Activated CD8-positive, alpha-beta memory T cell treated with anti-CD3 and anti-CD28 coated beads for 1 hour (primary cell): ENCODE measurements at places on chromosomes 1 and 21.

- no peak for DNase-seq
Measured at GRCh38 chr1:94265011-94265422, 27.6 kb upstream of the ARHGAP29 start.

DNA sequence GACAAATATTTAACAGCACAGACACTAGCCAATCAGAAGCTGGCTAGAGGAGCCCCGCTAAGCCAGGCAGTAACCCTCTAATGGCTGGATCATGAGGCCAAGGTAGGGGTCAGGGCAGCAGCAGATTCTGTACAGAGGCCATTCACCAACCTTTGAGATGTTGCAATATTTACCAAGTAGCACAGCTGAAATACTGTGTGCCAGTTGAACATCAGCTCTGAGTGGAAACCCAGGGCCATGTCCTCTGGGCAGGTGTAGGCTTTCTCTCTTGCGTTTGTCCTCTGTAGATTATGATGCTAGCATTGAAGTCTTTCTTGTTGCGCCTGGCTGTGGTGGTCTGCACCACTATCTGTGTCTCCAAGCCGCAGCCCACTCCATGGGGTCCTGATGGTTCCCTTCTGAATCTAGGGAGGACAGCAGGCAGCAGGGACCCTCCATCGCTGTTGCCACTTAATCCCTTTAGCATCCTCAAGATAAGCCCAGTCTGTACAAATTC, 2.5 kb upstream of the COG2 start:
- no peak for DNase-seq

GRCh38 chr1:192376374-192376773, 59.6 kb downstream of the RGS21 start:
- no peak for DNase-seq

GRCh38 chr1:214259353-214259977, 21.5 kb upstream of the SMYD2 start:
- DNase-seq: no peak

DNA sequence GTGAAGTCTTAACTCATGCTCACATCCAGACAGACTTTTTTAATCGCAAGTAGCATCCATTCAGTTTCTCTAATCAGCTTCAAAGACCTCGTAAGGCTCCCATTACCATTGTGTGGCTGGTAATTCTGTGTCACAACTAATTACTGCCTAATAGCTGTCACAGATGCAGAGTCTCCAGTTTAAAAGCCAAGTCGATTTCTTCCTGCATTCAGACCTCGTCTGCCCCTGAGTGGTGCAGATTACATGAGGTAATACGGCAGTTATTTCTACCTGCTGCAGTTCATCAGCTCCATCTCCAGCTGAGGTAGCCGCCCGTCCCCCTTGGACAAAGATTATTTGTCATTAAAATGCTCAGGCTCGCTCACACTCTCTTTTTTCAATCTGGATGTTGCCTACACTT, 34.4 kb upstream of the OLIG2 start:
- no peak for DNase-seq

GRCh38 chr1:47843059-47843458, 154.1 kb downstream of the TRABD2B start:
- DNase-seq: no peak

DNA sequence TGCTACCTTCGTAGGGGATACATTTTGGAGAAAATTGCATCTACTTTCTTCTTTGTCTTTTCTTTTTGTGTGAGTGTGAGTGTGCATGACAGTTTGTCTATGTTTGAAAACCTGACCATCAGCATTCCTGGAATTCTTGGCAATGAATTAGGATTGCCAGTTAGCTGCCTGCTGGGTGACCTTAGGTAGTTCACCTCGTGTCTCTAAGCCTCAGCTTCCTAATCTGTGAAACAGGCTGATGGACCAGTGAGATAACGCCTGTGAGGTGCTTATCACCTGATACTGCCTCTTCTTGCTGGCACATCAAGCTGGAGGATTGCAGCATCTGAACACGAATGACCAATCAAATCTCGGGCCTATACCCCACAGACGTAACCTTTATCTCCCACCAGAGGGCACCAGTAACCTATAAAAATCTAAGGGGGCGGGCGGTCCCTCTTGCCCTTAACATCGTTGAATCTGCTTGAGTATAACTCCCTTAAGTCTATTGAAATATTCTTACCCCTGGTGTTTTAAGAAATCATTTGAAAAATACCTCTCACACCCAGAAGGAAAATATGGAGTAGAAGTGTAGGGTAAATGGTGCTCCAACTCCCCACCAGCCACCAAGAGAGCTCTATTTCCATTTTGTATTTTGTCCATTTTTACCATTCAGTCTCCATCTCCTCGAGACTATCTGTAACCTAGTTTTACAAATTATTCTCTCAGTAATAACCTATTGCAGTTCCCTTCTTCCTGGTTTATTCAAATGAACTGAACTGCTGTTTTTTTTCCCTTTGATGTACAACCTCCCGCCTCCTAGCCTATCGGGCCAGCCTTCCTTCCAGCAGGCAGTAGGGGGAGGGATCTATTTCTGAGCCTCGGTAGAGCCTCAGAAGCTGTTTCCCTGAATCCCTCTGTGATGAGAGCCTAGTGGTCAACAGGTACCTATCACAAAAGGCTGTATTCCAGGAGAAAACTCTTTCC, 49.7 kb downstream of the MDM4 start:
- DNase-seq: peak; percentile 24

- DNase-seq: peak; percentile 30
Measured at GRCh38 chr1:28887419-28887834, 26.9 kb upstream of the EPB41 start.

GRCh38 chr1:67941155-67941554, 107.9 kb upstream of the GNG12 start:
- no peak for DNase-seq

GRCh38 chr1:91513160-91513559, 12.5 kb downstream of the CDC7 start:
- DNase-seq: no peak

DNA sequence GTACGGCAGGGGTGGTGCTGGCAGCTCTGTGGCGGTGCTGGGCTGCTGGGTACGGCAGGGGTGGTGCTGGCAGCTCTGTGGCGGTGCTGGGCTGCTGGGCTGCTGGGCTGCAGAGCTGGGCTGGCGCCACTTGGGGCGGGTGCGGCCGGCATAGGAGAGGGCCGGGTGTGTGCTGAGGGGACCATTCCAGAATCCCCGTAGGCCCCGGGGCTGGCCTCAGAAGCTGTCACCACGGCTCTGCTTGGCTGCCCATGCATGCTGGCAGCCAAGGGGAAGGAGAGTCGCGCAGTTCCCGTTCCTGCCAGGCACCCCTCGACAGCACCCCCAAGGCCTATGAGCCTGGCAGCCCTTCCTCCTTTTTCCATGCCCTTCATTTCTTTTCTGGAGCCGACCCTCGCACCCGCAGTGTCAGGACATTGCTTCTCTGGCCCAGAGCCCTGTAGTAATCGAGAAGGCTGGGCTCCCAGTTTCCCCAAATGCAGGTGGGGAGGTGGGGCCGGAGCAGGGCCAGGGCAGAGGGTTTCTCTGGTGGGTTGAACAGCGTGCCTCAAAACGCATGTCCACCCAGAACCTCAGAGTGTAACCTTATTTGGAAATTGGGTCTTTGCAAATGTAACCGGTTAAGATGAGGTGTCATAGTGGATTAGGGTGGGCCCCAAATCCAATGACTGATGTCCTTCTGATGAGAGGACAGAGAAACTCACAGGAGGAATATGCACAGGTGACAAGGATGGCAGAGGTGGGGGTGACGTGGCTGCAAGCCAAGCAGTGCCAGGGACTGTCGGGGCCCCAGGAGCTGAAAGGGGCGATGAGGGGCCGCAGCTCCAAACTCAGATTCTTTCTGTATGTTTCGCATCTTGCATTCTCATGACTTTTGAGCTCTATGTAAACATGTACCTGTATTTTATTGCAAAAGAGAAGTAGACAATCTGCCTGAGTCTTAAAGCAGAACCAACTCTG, 71.0 kb upstream of the ACTRT2 start:
- DNase-seq: no peak

DNA sequence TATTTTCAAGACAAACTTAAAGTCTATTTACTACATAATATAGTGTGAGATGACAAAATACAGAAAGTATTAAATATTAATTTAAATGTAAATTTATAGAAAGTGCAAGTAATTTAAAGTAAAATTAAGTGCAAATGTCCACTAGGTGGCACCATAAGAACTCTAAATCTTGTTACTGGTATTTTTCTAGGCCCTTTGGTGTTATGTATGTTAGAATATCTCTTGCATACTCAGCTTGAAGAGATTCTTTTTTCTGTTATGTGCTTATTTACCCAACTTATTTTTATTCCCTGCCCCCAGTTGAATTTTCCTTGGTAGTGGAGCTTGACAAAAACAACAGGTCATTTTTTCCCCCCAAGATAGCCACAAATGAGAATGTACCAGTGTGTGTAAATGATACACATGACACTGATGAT, 71.5 kb downstream of the RPS6KC1 start:
- no peak for DNase-seq

DNA sequence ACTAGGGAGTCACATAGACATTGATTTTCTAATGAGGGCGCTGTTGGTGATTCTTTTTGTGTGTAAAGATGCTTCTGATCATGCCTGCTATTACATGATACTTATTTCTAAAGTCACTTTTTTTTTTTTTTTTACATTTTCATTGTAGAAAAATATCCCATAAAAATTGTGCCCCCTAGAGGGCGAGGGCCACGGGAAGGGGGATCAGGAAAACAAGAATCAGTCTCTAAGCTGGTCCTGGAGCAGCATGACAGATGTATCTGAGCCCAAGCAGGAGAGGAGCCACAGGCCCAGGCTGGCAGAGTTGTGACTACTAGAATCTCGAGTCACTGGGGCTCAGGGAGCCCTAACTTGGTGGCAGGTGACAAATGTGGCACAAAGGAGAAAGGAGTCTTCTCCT, 28.1 kb downstream of the ZSCAN20 start:
- no peak for DNase-seq

DNA sequence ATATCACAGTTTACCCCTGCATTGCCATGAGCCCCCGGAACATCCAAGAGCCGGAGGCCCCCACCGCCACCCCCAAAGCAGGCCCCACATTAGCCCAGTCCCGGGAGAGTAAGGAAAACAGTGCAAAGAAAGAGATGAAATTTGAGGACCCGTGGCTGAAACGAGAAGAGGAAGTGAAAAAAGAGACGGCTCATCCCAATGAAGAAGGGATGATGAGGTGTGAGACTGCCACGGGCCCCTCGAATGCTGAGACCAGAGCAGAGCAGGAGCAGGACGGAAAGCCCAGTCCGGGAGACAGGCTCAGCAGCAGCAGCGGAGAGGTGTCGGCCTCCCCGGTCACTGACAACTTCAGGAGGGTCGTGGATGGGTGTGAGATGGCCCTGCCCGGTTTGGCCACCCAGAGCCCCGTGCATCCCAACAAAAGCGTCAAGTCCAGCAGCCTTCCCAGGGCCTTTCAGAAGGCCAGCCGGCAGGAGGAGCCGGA, 532.4 kb downstream of the KIF26B start:
- no peak for DNase-seq

DNA sequence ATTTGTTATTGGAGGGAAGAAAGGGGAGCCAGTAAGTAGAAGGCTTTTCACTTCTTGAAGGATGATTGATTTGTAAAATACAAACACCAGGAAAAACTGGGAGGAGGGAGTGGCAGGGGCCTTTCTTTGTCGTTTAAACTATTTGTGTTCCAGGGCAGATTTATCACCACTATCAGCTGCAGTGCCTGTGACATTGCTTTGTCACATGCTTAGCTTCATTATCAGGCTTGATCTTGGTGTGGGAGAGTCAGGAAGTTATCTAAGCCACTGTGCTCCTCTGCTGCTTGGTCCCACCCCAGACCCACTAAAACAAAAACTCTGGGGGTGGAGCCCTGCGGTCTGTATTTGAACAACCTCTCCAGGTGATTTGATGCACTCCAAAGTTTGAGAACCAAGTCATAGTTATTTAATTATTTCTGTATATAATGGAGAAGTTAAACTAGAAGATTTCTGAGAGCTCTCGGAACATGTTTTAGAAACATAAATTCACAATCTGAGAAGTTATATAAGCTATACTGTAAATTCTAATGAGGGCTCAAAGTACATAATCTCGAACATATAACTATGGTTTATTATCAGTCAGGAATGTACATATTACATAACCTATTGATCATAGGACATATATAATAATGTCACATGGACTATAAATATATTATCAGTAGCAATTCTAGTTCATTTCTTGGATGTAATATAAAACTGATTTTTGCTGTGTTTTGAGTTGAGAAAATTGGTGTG, 87.9 kb downstream of the CDC14A start:
- peak; percentile 50 for DNase-seq

GRCh38 chr1:237861944-237862343, 28.8 kb downstream of the ZP4 start:
- no peak for DNase-seq

- no peak for DNase-seq
Measured at GRCh38 chr1:201557572-201557958, 18.6 kb downstream of the NAV1 start.

DNA sequence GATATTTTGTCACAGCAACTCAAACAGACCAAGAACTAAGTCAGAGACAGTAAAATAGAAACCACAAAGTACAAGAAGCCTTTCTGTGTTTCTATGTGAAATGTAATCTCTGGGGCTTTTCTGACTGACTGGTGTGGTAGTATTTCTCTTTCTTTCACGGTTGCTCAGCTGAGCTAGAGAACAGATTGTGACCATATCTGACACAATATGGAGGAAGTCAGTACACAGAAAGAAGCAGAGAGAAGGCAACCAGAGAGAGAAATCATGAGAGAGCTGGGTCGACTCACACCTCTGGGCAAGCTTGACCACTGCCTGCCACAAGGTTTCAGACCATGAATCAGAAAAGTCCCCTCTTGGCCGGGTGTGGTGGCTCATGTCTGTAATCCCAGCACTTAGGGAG, 208.9 kb upstream of the GREM2 start:
- no peak for DNase-seq

GRCh38 chr1:176141449-176141848, 65.6 kb downstream of the COP1 start:
- no peak for DNase-seq

DNA sequence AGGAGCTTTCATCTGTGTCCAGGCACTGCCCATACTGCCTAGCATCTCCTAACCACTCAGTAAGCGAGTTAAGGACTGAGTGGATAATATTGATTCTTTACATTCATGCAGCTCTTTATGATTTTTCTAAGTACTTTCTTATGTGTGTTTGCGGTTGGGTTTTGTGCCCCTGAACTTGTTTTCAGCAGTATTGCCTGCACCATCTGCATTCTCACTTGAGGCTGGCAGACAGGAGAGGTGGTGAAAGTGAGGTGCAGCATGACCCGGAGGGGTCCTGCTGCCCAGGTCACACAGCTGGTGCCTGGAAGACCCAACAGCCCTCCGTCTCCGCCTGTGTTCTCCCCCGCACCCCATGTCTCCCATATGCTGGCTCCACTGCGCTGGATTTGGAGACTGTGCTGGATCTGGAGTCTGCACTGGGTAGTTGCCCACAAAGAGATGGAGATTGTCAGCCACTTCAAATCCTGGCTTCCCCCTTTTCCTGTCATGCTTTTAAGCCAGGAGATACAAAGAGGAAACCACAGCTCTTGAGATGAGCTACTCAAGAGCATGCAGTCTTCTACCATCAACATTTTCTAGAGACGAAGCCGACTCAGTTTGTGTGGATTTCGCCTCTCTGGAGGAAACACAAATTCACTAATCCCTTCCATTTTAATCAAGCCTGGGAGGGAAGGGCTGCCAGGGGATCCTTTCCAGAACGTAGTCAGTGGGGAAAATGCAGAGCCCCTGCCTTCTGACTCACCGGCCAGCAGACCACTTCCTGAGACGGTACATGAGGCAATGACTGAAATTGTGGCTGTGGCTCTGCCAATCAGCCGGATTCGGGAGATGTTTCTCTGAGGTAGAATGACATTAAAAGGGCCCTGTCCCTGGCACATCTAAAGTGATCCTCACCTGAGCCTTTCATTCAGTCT, 71.7 kb upstream of the ANGPTL1 start:
- no peak for DNase-seq

- no peak for DNase-seq
Measured at GRCh38 chr1:181392613-181393220, 90.6 kb upstream of the CACNA1E start.

- DNase-seq: no peak
Measured at GRCh38 chr1:158011714-158012113, 18.3 kb downstream of the KIRREL1 start.
